ENCODE measurements at places on chromosomes 7 and 10.

DNA sequence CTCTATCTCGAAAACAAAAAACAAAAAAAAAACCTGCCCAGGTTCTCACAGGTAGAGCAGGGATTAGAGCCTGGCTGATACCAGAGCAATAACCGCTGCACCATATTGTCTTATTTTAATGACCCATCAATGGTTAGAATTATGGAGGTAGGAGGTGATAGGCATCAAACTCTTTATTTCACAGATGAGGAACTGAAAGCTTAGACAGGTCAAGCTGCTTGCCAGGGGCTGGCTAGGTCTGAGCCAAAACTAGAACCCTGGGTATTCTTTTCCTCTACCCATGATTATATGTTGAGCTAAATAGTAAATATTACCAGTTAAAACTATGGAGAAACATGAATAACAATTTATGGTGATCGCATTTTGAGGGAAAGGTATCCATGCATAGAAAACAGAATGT lies 2.0 kb upstream of the PPP1R3C start:
- DNase-seq: no peak

- no peak for DNase-seq
Measured at GRCh38 chr10:68566351-68566750, 6.2 kb downstream of the TET1 start.

- no peak for DNase-seq
Measured at GRCh38 chr7:92709912-92710311, 119.7 kb upstream of the FAM133B start.

DNA sequence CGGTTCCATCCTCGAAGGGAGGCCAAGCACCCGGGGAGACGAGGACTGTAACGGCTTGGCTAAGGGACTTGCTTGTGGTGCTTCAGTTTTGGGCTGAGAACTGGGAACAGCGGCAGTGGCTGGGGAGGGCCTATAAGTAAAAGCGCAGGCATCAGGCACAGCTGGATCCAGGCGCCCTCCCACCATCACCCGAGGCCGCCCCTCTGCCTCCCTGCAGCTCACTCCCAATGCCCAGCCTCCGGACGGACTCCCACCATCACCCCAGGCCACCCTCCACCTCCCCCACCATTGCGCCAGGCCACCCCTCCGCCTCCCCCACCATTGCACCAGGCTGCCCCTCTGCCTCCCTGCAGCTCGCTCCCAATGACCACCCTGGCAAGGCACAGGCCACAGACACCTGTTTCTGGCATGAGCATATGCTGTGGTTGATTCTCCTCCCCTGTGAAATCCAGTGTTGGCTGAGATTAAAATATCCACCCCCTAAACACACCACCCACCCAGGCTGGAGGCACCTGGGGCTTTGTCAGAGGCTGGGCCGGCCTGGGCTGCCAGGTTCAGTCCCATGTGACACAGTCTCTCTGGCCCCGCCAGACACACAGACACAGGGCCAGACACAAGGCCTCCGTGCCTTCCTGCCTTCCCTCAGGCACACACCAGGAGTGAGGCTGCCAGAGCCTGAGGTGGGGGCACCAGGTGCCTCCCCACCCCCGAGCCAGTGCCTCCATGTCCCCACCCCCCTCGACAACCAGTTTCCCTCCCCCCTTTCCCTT lies 16.7 kb downstream of the MICALL2 start:
- no peak for DNase-seq

DNA sequence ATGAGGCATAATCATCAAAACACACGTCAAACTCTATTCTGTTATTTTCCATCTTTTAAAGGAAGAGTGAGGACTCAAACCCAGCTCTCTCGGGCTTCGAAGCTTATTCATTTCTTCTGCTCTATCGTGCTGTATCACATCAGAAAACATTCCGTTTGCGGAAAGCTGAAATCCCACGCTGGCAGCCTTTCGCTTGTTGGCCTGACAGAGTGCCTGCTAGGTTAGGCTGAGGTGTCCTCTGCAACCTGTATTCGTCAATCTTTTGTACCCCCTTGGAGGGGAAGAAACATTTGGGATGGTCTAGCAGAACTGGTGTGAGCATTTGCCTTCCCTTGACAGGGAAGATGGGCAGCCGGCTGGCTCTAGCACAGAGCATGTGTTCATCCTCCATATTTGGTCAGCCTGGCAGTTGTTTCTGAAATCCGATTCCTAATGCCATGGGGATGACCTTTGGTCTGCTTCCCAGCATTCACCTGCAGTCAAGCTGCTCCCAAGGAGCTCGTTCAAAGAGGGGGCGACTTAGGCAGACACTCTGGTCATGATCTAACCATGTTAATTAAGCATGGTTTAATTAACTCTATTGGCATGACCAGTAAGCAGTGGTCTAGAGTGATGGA lies 55.2 kb downstream of the TACC2 start:
- DNase-seq: no peak

DNA sequence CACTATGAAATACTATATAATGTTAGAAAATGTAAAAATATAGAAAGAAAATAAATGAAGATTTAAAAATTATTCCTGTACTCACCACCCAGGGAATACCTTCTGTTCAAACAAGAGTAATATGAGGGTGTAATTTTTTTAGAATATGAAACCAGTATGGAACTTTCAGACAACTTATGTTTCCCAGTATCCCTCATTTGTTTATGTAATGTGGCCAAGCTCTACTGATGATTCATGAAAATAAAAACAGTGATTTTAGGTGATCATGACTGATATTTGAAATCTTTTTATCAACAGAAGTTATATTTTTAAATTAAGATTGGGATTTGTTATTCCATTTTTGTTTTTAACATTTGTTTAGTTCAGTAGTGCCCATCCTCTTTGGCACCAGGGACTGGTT lies 18.8 kb downstream of the SLK start:
- DNase-seq: no peak

- DNase-seq: no peak
Measured at GRCh38 chr10:77789861-77790260, 136.7 kb downstream of the DLG5 start.

DNA sequence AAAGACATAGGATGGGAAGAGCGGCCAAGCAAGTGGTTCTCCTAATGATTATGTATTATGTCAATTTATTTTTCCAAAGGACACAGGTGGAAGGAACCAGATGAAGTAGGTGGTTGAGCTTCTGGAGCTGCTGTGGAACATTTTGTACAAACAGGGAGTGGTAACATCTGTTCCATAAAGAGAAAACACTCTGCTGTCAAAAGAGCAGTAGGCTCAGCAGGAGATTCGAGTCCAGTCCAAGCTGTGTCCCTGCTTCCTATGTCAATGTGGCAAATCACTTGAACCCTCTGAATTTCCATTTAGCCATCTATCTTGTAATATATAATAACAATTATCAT lies 448.0 kb upstream of the ANKRD30A start:
- DNase-seq: no peak

GRCh38 chr10:6091630-6092029 lies 2.8 kb downstream of the RBM17 start:
- DNase-seq: no peak

GRCh38 chr10:86321568-86321967 lies 45.0 kb downstream of the GRID1 start:
- no peak for DNase-seq

GRCh38 chr10:95478935-95479334 lies 82.2 kb downstream of the SORBS1 start:
- no peak for DNase-seq

DNA sequence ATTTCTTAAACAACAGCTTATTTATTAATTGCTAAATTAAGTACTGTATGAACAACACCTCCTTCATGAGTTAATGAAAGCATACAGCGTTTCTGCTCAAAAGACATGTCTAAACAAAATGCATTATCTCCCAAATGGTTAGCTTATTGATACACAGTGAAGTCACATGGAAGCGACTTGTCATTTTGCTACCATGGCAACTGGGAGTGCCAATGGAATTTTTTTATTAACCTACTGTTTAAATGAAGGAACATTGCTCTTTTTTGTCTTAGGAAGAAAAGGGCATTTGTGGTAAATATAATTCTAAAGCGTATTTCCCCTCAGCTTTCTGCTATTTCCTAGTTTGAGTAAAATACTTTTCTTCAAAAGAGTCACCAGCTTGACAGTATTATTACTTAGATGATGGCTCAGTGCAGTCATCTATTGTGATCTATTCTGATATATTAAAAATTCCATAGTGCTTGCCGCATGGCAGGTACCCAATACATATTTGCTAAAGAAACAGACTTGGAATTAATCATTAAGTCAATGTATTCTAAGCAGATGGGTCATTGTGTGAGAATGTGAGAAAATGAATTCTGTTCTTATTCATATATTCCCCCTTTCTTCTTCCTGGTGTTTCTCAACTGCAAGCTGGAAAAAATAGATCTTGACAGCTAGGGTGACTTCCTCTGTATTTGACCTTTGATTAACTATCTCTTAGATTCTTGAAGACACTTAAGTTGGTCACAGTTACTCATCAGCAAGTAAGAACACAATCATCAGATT lies 818.3 kb downstream of the MAGI2 start:
- no peak for DNase-seq

GRCh38 chr7:157515342-157516041 lies 178.7 kb downstream of the DNAJB6 start:
- no peak for DNase-seq

DNA sequence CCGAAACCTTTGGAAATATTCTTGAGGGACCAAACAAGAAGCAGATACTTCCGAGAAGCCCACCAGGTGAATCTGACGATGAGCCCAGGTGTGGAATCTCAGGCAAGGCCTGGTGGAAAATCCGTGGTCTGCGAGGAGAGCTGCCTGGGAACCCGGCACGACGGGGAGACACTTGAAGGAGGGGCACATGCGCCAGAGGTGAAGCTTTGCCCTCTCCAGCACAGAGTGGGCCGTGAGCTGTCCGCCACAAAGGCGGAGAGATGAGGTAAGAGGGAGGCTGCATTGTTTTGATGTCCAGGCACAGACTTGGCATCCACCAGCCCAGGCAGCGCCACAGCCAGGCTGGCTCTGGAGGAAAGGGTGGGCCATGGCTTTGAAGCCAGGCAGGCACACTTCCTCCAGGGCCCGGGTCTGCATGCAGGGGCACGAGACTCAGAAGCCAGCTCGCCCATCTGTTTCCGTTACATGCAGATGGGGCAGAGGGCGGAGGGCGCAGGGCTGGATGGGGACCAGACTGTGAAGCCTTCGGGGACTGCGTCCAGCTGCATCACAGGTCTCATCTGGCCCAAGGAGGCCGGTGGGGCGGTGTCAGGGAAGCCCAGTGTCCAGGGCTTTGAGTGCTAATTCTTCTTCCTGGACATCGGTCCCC lies 45.4 kb downstream of the CALML3 start:
- DNase-seq: no peak

GRCh38 chr10:10515479-10516204 lies 502.0 kb upstream of the CELF2 start:
- no peak for DNase-seq

- DNase-seq: no peak
Measured at GRCh38 chr7:135205850-135206249, 5.5 kb downstream of the WDR91 start.

GRCh38 chr10:76509446-76509845 lies 1078.0 kb downstream of the LRMDA start:
- DNase-seq: peak; percentile 93

GRCh38 chr7:1532456-1533254 lies 2.2 kb downstream of the MAFK start:
- peak; percentile 91 for DNase-seq

DNA sequence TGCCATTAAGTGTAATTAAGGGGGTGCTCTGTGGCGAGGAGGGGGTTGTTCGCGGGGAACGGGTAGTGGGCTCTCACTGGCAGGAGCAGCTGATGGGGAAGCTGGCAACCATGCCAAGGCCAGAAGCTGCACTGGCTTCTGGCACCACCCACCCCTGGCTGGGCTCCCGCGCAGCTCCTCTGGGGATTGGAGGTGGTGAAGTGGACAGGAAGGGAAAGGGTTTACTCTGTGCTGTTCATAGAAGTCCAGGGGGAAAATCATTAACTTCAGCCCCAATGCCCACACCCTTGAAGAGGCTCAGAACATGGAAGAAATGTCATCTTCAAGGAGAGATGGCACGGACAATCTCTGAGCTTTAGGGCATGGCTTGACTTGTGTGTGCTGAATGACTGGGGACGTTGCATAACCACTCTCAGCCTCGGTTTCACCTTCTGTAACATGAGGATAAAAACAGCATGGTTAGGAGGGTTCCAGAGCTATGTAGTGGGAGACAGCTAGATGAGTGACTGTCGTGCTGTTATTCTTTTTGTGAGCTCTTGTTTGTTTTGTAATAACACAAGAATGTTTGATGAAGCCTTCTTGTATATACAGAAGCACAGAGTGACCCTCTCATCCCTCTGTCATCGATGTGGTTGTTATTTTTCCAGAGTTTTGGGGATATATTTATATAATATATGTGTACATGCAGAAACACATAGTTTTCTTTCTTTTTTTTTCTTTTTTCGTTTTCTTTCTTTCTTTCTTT lies 29.9 kb downstream of the KAZALD1 start:
- no peak for DNase-seq

DNA sequence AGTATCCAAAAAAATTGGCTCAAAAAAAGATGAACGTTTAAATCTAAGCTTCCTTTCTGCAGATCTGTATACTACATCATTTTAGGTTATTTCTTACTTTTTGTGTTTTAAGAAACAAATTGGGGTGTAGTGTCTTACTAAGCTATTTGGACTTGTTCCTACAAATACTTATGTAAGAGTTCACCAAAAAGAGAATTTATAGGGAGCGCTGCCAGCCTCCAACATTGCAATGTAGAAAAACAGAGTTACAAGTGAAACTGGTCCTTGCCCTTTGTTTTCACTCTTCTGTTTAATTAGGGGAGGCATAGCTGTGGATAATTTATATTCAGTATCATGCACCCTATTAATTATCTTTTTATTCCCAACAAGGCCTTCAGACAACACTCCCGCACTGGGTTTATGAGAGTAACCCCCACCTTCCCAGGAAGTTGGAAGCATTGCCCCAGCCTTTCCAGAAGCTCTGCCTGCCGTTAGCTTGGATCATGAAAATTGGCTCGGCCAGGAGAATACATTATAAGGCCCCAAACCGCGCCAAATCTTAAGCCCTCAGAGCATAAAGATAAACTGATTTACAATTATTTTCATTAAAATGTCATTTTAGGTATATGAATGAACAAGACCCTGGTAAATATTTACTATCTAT lies 261.8 kb upstream of the KLF6 start:
- DNase-seq: no peak

DNA sequence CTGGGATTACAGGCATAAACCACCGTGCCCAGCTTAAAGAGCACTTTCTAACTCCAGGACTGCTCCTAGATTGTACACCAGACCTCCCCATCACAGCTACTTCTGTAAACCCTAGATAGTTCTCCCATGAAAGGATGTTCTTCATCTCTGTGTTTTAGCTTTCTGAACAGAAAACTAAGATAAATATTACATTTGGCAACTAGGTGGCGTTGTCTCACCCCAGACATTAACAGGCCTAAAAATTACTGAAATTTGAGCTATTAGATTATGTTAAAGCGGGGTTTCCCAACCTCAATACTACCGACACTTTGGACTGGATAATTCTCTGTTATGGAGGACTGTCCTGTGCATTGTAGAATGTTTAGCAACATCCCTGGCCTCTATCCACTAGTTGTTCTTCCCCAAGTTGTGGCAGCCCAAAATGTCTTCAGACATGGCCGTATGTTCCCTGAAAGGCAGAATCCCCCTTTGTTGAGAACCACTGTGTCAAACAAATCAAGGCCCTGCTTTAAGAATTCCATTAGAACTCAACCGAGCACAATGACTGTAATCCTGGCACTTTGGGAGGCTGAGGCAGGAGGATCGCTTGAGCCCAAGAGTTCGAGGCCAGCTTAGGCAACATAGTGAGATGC lies 19.1 kb downstream of the ATOH7 start:
- DNase-seq: peak; percentile 58
